Heart right ventricle (tissue), 16 donors: ENCODE measurements at places on chromosomes 12 and 14. TPM values are rescaled to one million over a fixed set of nuclear protein-coding genes. Genes with fewer than 3 reads are reported as not detected.

- no peak overlapping the region for H3K27ac ChIP-seq
- DNase-seq: no peak
- no peaks in the 10 kb centered on the region for H3K4me1 ChIP-seq
Observed at GRCh38 chr12:128903236-128903635, 50.0 kb downstream of the GLT1D1 start.

DNA sequence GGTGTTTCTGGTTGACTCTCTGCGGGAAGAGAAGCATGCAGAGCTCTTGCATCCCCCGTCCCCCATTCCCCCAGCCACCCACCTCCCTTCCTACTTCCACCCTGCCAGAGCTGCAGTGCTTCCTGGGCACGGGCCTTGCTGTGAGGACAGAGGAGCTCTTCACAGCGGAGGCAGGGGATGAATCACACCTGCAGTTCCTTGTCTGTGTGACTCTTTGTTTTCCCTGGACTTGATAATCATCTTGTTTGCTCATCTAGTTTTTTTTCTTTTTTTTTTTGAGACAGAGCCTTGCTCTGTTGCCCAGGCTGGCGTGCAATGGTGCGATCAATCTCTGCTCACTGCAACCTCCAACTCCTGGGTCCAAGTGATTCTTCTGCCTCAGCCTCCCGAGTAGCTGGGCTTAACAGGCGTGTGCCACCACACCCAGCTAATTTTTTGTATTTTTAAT lies 27.8 kb downstream of the ANKRD9 start:
- H3K4me1 ChIP-seq: no peaks in the 10 kb centered on the region
- H3K27ac ChIP-seq: no peak overlapping the region
- DNase-seq: no peak

DNA sequence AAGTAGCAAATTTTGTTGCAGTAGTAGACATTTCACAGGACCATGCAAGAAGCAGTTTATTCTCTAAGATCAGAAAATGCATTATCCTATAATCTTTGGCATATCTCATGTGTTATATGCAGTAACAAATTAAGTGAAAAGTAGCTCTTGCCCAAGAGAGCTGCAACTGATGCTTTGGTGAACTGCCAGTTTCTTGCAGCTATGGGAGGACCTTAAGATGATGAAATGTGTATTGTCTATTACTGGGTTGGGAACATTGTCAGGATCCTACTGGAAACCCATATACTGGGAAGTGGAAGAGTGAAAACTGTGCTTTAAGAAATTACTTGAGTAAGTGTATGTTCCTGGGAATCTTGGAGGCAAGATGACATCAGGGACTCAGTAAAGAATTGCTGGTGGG lies 238.8 kb downstream of the DACT1 start:
- no peaks in the 10 kb centered on the region for H3K4me1 ChIP-seq
- no peak overlapping the region for H3K4me3 ChIP-seq
- H3K27me3 ChIP-seq: no peaks in the 10 kb centered on the region
- no peak overlapping the region for H3K27ac ChIP-seq
- no peaks in the 10 kb centered on the region for H3K36me3 ChIP-seq

DNA sequence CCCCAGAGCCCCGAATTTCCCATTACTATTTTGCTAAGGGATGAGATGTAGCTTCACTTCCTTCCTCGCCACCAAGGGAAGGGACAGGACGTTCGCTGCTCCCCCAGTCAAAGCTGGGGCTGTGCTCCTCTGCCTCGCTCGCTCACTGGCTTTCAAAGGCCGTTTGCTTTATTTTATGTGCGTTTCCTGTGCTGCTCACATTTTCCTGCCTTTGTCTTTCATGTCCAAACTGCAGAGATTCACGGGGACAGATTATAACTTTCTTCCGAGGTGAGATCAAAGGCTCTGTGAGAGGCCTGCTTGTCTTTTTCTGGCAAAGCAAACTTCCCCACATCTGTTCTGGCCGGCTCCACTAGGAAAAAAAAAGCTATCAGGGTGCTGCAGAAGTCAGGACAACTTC lies 76.0 kb upstream of the FZD10 start:
- H3K36me3 ChIP-seq: no peaks in the 10 kb centered on the region
- peaks cover 19% of the 10 kb centered on the region for H3K27me3 ChIP-seq
- peaks cover 4% of the 10 kb centered on the region for H3K4me1 ChIP-seq
- no peak overlapping the region for H3K27ac ChIP-seq
- no peak overlapping the region for H3K4me3 ChIP-seq

- DNase-seq: peak; percentile 73
- H3K4me1 ChIP-seq: peaks cover 19% of the 10 kb centered on the region
- peaks cover 19% of the 10 kb centered on the region for H3K36me3 ChIP-seq
Observed at GRCh38 chr12:132084621-132085290, 59.4 kb downstream of the DDX51 start.

P3H3 gene
- 15.1 TPM for total RNA-seq
